AG04450 (cell line): ENCODE measurements at places on chromosomes 12 and 14. TPM values are rescaled to one million over a fixed set of nuclear protein-coding genes. Genes with fewer than 3 reads are reported as not detected.

DNA sequence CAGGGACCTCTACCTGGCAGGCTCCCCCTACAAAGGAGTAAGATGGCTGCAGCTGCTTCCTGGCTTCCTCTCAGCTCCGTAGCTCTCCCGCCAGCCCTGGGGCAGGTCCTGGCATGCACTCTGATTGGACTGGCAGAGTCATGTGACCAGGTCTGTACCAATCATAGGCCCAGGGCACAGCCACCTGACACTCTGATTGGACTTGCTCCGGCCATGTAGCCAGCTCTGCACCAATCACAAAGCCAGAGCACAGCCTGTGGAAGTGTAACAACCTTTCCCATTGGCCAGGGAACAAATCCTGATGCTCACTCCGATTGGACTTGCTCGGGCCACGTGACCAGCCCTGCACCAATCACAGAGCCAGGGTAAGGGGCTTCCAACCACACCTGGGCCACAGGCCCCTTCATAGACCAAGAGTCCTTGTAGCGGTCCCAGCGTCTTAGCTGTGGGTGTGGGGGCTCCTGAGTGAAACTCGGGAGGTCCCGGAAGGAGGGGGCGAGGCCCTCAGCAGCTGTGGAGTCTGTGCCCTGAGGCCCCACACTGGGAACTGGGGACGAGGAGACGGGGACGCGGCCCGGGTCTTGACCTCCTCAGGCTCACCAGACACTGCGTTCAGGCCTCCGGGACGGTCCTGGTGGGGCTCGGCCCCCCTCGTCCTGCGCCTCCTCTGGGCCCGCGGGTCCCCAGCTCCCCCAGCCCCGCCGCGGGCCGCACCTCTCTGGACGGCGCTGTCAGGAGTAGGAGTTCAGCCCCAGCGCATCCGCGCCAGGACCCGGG lies 210.6 kb downstream of the ADGRD1 start:
- DNase-seq, result no peak

DNA sequence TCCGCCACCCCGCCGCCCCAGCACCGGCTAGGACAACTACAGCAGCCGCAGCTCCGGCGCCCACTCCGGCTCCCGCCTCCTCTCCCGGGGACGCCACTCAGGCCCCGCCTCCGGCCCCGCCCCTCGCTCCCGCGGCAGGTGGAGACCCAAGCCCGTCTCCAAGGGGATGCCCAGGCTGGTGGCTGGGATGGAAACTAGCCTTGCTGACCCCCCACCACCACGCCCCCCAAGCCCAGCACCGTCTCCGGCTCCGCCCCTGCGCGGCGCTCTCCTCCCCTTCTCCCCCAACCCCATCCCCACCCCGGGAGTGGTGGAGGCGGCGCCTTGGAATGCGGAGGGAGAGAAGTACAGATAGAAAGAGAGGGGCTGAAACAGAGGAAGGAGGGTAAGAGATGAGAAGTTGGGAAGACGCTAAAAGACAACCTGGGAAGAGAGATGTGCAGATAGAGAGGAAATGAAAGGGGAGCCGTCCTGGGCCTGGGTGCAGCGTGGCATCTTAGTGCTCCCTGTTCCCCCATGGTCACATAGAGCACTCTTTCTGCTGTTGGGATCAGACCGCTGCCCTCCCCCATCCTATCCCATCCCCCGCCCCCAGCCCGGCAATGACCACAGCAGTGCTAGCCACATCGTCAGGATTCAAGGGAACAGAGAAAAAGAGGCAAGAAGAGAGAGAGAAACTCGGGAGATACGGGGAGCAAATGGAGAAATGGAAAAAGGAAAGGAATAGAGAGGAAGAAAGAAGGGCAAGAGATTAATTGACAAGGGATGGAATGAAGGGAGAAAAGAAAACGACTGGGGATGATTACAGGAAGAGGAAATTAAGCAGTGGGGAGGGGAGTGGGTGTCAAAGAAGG lies at the start of gene ITGA7:
Gene ITGA7, minus strand, starts transcription at position 64 of the 854 bp plus-strand sequence. CDS start 222 bp downstream, outside the sequence.
- no peak for DNase-seq

DNA sequence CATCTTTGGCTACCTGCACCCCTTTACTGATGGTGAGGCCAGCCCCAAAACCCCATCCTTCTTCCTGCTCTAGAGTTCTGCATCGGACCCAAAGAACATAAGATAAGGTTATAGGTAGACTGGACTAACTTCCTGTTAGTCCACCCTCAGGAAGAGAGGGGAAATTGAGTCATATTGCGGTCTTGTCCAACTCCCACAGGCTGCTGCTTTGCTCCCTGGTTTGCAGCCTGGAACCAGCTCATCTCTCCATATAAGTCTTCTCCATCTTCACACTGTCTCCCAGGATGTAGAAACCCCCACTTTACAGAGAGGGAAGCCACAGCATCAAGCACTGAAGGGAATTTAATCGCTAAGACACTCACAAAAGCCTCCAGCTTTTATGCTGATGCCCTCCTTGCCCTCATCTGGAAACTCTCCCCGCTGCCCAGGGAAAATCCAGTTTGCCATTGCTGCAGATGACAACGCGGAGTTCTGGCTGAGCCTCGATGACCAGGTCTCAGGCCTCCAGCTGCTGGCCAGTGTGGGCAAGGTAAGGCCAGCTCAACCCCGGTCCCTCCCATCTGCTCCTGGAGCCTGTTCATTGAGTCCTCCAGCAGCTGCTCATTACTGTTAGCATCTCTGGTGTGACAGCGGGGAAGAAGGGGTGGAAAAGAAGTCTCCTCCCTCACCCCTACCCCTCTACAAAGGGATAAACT lies 85.3 kb downstream of the B4GALNT3 start:
- no peak for DNase-seq

The LUM gene
- polyA plus RNA-seq, result 236 and 307 TPM in 2 replicates
